Aorta (tissue), 5 donors: ENCODE measurements at places on chromosomes 3 and 15. TPM values are rescaled to one million over a fixed set of nuclear protein-coding genes. Genes with fewer than 3 reads are reported as not detected.

GRCh38 chr15:88243895-88244787 lies 12.4 kb downstream of the NTRK3 start:
- H3K27me3 ChIP-seq, result no peaks in the 10 kb centered on the region
- DNase-seq, result no peak
- H3K4me3 ChIP-seq, result no peak overlapping the region

GRCh38 chr3:37015642-37016041 lies 22.3 kb downstream of the MLH1 start:
- H3K27me3 ChIP-seq, result no peaks in the 10 kb centered on the region
- H3K4me1 ChIP-seq, result no peaks in the 10 kb centered on the region
- no peak overlapping the region for H3K27ac ChIP-seq
- H3K4me3 ChIP-seq, result no peak overlapping the region

- H3K4me1 ChIP-seq, result no peaks in the 10 kb centered on the region
- DNase-seq, result no peak
- H3K36me3 ChIP-seq, result no peaks in the 10 kb centered on the region
- H3K4me3 ChIP-seq, result no peak overlapping the region
- H3K27ac ChIP-seq, result no peak overlapping the region
Observed at GRCh38 chr3:102715030-102715697, 280.3 kb downstream of the ZPLD1 start.

DNA sequence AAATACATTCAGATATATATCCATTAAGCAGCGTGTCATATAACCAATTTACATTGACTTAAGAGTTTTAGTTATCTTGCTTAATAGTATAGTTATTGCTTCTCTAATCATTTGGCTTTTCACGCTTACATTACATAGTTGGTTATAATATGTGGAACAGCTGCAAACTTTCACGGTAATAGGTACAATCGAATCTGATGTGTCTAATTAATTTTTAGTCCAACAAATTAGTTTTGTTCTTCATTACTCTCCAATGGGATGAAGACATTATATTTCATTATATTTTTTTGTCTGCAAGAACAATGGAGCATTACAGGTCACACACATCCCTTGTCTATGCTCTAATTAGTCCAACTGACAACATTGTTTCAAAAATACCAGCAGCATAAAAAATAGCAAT lies 546.3 kb downstream of the ROBO2 start:
- no peaks in the 10 kb centered on the region for H3K36me3 ChIP-seq
- H3K27me3 ChIP-seq, result no peaks in the 10 kb centered on the region
- no peak for DNase-seq
- H3K4me3 ChIP-seq, result no peak overlapping the region
- H3K27ac ChIP-seq, result no peak overlapping the region

DNA sequence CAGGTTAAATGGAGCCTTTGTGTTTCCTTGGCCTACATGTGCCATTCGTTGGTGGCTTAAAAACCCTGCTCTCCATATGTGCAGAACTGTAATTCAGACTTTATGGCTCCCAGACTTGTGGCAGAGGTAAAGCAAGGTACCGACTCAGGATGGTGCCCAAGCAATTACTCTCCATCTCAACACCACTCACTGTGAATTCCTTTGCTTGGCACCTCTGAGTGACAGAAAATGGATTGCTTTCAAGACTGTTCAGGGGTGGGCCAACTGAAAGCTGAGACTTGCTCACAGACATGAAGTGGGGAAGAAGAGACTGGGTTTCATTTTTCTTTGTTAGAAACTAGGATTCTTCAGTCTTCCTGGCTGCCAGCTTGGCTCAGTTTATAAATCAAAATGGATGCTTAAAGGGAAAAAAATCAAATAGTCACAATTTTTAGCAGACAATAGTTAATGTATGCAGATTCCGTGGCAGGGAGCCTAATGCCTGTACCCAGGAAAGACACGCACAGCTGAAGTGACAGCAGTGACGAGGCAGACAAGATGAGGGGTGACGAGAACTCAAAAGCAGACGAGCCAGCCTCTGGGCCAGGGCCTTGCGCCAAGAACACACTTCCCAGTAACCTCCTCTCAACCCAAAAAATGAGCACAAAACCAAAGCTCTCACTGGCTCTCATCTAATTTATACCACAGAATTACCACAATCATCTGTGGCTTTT lies 207.9 kb upstream of the SLC2A2 start:
- H3K4me1 ChIP-seq, result no peaks in the 10 kb centered on the region
- H3K4me3 ChIP-seq, result no peak overlapping the region
- H3K27ac ChIP-seq, result no peak overlapping the region
- no peaks in the 10 kb centered on the region for H3K27me3 ChIP-seq
- H3K36me3 ChIP-seq, result no peaks in the 10 kb centered on the region

GRCh38 chr3:45985532-45986302 lies 9.9 kb downstream of the FYCO1 start:
- H3K36me3 ChIP-seq, result peaks cover 10% of the 10 kb centered on the region
- DNase-seq, result no peak
- peaks cover 20% of the 10 kb centered on the region for H3K4me1 ChIP-seq
- no peak overlapping the region for H3K4me3 ChIP-seq
- H3K27ac ChIP-seq, result peak overlapping the region; percentile 96

ABHD17C gene
- polyA plus RNA-seq, result 1.2 TPM

CAMK2N2 gene
- not detected for polyA plus RNA-seq

NOX5 gene
- 0.23 TPM for polyA plus RNA-seq

ICE2 gene
- polyA plus RNA-seq, result 12.0 TPM
